ENCODE measurements at places on chromosomes 5 and 9.

DNA sequence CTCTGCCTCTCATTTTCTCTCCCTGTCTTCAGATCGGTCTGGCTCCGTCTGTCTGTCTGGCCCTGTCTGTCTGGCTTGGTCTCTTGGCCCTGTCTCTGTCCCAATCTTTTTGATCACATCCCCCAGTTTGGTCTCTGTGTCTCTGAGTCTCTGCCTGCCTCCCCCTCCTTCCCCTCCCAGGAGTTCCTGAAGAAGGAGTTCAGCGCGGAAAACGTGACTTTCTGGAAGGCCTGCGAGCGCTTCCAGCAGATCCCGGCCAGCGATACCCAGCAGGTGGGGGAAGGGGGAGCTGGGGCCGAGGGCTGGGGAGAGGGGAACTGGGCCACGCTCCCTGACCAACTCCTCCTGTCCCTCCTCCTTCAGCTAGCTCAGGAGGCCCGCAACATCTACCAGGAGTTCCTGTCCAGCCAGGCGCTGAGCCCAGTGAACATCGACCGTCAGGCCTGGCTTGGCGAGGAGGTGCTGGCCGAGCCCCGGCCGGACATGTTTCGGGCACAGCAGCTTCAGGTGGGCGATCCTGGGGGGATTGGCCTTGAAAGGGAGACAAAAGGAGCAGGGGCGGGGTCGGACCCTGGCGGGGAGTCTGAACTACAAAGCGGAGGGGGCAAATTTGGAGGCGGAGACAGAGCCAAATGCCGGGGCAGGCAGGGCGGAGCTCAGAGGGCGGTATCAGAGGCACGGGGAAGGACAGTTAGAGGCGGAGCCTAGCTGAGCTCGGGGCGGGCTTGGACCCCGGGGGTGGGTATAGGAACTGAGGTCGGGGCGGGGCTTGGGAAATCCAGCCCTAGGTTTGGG lies 9.0 kb downstream of the RGS14 start:
- DNase-seq: no peak

DNA sequence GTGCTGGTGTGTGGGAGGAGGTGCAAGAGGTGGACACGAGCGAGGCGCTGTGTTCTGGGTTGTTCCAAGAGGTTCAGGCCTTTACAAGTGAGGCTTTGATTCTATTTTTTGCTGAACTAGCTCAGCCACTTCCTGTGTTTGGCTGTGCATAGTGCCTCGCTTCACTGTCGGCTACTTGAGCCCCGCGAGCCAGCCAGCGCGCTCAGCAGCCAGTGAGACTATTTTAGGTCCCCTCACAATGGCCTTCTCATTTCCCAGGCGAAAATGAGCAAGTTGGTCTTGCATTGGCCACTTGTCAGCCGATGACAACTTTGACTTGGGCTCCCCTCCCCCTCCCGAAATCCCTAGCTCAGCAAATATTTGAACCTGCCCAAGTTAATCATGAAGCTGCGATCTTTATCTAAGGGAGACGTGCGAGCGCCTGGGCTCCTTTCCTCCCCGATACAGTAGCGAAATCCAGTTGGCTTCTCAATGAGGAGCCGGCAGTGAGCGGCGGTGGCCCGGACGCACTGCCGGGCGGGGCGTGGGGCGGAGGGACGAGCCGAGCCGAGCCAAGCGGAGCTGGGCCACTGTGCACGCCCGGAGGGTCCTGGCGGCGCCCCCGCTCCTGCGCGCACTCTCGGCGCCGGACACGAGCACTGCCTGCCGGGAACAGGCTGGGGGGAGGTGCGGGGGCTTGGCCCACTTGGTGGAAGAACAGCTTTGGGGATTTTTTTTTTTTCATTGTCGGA lies 72.6 kb downstream of the PIK3R1 start:
- no peak for DNase-seq

DNA sequence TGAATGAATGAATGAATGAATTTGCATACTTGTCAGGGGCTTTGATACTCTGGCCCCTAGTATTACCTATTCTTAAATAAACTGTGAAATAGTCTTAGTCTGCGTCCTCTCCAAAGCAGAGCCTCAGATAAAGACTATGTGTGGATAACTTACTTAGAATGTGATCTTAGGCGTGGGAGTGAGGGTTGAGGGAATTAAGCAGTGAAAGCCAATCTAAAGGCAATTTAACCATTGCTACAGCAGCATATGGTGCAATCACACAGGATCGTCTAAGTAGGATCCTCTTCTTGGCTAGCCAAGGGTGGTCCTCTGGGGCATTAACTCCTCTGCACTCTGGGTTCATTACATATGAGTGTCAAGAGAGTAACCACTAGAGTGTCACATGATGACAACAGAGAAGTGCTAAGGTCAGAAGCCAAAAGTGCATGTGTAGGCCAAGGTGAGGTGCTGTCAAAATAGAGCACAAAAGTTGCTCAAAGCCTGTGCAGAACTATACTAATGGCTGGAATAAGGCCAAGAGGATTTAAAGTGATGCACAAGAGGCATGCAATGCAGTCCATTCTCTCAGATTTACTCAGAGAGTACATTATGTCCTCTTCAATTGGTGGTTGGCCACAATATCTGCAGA lies 274.4 kb upstream of the SEMA6A start:
- DNase-seq: no peak

DNA sequence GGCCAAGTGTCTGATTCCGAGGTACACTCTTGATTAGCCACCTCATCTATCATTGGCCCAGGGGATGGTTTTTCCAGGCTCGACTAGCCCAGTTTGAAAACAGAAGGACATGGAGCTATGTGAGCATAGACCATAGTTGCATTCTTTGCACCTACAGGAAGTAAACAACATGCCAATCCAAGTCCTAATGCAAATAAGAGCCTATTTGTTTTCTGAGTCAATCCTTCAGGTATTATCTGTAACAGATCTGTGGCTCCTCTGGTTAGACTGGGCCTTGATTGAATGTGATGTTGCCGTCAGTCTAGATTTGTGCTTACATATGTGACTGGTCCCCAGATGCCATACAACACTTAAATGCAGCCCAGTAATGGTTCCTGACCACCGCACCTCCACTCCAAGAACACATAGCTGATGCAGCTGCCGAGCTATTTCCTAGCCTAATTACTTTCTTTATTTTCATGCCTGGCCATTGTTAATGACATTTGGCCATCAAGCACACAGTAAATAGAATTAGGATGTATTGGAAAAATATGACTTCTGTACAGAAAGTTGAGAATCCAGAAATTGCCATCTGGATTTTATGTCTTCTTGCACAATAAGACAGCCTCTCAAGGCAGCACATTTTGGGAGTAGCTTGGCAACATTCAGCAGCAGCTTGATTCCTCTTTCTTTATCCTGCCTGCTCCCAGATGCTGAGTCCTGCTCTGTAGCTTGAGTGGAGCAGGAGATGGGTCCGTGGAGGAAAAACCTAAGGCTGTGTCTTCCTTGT lies 29.5 kb upstream of the ARHGAP26 start:
- no peak for DNase-seq

- DNase-seq: no peak
These were observed 4.1 kb upstream of the ADRA1B start for GRCh38 chr5:159912033-159912800.

DNA sequence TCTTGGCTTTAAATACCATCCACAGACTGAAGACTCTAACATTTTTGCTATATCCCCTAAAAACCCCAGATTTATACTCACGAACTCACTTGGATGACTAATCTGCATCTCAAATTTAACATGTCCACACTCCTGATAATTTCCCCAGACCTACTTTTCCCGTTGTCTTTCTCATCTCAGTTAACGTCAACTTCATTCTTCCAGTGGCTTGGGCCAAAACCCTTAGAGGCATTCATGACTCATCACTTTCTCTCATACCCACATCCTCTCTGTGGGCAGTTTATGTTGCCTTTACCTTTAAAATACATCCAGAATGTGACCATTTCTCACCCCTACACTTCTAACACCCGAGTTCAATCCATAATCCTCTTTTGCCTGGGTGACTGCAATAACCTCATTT lies 96.7 kb downstream of the EDIL3 start:
- DNase-seq: peak; percentile 85

DNA sequence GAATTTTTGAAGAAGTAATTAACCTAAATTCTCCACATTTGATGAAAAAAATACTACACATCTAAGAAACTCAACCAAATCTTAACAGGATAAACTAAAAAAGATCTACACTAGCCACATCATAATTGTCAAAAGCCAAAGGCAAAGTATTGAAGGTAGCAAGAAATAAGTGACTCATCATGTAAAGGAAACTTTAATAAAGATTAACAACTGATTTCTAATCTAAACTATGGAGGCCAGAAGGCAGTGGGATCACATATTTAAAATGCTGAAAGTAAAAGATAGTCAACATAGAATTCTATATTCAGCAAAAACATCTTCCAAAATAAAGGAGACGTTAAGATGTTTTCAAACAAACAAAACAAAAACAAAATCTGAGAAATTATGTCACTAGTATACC lies 2002.9 kb downstream of the MAT2B start:
- no peak for DNase-seq

GRCh38 chr9:21155501-21155900 lies 11.0 kb downstream of the IFNA21 start:
- no peak for DNase-seq

DNA sequence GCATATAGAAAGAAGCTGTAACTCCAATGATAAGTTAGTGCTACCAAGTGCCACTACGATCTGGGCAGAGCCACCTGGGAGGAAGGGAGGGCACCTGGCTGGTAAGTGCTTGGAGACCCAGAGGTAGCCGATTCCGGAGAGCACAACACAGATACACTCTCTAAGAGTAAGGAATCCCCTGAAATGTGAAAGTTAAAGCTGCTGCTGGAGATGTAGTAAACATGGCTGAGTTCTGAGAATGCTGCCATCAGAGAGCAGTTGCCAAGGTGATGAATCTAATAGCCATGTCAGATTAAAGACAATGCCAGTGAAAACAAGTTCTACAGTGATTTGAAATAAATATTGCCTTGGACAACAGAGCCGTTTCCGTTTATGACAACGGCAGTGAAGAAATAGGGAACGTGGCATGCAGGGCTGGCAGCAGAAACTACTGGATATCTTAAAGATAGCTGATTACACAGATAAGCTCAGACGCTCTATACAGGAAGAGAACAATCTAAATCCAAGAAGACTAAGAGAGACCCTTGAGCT lies 561.2 kb upstream of the C9orf72 start:
- no peak for DNase-seq

GRCh38 chr9:882416-882924 lies 41.0 kb downstream of the DMRT1 start:
- DNase-seq: no peak
